ENCODE measurements at places on chromosomes 16 and 17.

GRCh38 chr16:68000450-68000849, 1.2 kb upstream of the DPEP2 start:
- DNase-seq, result no peak

DNA sequence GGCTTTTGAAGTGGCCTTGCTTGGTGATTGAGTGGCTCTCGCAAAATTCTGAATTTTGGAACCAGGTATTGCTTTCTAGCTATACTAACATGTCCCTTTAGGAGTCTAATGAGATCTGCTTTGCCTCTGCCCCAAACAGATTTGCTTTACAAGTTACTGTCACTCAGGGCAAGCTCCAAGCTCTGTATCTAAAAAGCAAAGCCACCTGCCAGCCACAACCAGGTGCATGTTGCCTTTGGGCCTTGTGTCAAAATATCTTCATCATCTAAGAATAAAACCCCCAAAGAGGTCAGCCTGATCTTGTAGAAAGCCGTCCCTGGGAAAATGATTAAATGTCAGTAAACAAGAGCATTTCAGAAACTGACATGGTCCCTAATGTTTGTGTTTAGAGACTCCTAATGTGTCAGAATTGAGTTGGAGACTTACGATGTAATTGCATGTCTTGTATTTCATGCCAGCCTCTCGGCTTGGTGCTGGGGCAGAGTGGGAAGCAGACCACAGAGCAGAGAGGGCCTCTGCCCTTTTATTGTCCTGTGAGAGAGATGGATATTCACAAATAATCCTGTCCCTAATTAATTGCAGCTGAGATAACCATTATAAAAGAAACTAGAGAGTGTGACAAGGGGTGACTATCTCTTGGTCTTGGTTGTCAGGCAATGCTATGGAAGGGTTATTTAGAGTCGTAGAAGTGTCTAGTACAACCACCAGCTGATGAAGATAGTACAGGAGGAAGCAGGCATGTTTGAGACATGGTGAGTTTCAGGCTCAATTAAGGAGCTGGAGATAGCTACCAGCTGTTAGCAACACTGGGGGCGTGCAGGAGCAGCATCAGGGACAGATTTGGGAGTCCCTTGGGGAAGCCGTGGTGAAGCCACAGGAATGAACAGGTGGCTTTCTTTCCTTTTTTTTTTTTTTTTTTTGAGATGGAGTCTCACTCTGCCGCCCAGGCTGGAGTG, 90.7 kb downstream of the PITPNC1 start:
- no peak for DNase-seq

DNA sequence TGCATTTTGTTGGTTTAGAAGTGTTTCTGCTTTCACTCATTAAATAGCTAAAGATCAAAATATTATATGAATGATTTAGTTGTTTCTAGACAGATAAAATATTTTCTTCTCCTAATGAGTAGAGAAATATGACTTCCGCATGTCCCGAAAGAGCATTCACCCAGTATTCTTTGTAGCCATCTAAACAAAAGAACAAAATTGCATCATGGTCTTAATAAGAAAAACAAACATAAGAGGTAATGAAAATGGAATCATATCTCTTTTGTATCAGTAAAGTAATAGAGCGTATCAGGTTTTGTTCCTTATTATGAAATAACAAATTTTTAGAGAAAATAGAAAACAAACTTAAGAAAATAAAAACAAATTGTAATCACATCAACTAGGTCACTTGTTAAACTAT, 16.1 kb upstream of the KCNJ2 start:
- no peak for DNase-seq

DNA sequence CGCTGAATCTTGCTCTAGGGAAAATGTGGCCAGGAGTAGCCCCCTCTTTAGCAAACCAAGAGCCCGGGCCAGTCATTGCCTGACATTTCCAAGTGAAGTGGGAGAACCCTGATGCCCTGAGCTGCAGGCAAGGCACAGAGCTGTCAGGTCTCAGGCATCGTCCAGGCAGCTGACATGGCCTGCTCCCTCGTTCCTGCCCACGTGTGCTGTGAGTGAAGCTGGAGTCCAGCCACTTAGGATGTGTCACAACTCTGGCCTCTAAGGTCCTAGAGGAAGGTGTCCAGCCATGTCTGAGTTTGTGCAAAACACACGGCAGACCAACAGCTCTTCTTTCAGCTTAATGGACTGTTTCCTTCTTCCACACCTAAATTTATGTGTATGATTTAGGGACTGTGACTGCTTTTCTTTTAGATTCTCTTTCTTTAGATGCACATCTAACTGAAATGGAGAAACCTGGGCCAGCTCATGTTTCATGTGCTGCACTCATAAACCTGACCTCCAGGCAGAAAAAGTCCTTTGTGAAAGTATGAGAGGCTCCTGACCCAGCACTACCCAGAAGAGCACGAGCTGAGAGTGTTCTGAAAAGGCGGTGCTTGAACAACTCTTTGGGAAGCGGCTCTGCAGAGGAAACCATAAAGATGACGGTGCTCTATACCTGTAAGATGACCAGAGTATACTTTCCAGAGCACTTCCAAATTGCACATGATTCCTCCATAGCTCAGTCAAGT, 14.8 kb upstream of the LIMD2 start:
- DNase-seq, result no peak

GRCh38 chr16:55192734-55193133, 131.3 kb upstream of the IRX6 start:
- DNase-seq, result no peak
